ENCODE measurements at places on chromosomes 7 and 10. TPM values are rescaled to one million over a fixed set of nuclear protein-coding genes. Genes with fewer than 3 reads are reported as not detected.
A peak's percentile ranks its signal among the peaks of the same experiment; 100 is the strongest.

DNA sequence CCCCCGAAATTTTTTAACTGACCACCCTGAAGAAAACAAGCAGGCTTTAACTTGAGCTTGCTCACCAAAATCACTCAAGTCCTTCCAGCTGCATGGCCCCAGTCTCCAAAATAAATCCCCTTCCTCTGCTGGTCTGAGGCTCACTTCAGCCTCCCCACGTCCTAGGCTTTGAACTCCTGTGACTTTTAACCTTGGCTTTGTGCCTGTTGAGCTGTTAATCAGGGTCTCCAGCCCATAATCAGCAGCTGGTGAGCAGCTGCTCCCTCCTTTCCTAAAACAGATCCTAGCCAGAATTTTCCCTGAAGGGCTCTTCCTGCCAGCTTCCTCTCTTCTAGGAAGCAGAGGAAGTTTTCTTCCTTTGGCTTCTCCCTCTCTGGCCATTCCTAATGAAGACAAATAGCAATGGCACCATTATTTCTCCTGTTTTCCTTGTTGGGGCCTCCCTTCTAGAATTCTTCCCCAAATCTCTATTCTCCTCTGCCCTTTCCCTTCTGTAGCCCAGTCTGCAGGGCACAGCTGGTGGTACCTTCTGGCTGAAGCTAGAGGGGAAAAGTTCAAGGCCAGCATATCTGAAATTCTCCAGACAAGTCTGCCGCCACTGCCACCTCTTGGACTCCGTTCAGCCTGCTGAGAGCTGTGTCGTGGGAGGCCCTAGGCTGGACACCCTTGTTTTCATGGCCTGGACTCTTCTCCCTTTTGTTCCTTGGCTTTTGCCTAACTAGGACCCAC, 152.1 kb downstream of the NOC3L start:
- DNase-seq: no peak

VENTX gene
- total RNA-seq: 0.62 TPM

- DNase-seq: no peak
Observed at GRCh38 chr10:101123085-101123814, 7.8 kb upstream of the TLX1 start.

OR13A1 gene
- total RNA-seq: not detected

DNA sequence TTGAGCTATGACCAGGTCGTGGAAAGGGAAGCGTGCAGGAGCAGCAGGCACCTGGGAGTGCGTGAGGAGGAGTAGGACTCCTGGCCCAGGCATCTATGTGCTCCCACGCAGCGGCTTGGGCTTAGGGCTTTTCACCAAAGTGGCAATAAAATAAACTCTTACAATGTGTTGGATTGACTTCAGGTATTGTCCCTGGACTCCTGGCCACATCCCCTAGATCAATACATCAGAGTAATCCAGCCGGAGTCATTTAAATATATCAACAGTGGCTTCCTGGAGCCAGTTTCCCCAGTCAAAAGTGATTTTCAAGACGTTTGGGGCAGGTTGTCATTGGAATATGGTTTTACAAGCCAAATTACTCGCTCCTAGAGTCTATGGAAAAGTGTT, 344.4 kb downstream of the WDR11 start:
- DNase-seq: no peak

SAMD9L gene
- 38.3 TPM for total RNA-seq

GRCh38 chr7:2523941-2524807, 4.6 kb downstream of the LFNG start:
- peak; percentile 93 for DNase-seq

HNRNPF gene
- 79.6 TPM for total RNA-seq

GRCh38 chr7:130913639-130914553, 179.9 kb upstream of the KLF14 start:
- no peak for DNase-seq

DNA sequence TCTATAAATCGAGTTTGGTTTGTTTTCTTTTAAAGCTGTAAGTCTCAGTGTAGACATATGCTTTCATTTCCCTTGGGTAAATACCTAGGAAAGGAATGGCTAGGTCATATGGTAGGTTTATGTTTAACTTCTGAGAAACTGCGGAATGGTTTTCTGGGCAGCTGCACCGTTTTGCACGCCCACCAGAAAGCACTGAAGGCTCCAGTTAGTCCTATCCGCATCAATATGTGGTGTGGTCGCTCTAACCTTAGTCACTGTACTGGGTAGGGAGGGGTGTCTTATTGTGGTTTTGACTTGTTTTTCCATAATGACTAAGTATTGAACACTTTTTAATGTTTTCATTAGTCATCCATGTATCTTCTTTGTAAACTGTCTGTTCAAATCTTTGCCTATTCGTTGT, 279.5 kb upstream of the AKR1E2 start:
- no peak for DNase-seq

ZNF853 gene
- 11.4 TPM for total RNA-seq

GRCh38 chr7:22332461-22332870, 24.5 kb downstream of the RAPGEF5 start:
- DNase-seq: no peak

MAP3K8 gene
- total RNA-seq: 5.8 TPM

DNA sequence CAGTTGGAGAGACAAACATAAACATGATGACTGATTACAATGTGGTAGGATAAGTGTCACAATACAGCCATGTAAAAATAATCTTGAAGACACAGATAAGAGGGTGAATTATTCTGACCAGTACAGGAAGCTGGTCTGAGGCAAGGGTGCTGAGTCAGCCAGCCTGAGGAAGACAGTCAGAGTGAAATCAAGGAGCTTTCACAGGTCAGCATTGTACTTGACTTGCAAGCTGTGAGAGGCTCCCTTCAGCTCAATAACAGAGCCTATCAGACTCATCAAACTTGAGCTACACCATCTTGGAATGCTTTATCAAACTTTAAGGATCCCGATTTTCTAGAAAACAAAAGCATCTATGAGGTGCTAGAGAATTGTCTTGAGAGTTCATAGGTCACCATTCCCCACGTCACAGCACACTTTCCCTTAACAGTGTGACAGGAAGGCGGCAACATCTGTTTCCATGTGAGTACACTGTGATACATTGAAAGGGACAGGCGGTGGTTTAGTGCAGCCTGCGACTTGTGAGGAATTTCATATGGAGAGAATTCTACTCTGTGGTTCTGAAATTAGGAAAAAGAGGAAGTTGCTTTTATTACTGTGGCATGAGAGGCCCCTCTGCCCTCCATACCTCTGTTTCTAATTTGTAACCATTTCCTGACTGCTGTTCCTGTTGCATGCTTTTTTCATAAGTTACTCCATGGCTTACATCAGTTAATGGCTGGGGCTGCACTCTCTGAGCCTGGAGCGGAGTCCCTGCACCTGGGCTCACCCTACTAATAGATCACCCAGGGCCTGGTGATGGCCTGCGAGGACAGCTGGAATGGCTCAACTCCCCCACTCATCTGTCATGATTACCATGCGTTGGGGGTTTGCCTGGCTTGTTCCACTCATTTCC, 417.1 kb downstream of the SUGCT start:
- DNase-seq: peak; percentile 21

GRCh38 chr10:91190876-91191583, 29.4 kb upstream of the PCGF5 start:
- no peak for DNase-seq

LBX1 gene
- 0.08 TPM for total RNA-seq

DNA sequence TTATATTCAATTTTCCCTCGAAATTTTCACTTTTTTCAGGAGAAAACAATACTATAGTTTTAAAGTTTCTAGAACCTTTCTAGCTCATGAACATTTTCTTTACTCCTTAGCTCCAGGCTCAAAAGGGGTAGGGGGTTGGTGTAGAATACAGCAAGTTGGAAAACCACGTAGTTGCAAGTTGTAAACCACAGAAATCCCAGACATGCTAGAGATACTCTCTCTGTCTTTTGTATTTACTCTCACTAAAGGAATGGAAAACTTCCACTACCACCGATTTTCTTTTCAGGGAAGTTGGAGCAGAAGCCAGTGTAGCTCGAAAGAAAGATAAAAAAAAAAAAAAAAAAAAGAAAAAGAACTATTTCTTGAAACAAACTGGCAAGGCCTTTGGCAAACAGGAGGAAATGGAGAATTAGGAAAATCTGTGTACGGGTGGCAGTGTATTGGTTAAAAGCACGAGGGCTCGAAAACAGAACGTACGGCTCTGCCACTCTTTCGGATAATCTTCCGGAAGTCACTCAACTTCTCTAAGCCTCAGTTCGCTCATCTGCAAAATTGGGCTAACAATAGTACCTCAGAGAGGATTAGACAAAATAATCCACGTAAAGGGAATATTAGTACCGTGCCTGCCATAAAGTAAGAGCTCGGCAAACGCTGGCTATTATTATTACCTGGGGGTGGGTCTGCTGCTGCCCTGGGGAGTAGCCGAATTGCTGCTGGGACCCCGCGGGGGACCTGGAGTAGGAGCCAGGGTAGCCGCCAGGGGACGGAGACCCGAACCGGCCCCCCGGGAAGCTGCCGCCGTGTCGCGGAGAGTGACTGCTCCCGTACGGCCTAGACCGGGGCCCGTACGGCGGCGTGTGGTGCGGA, 628 bp downstream of the MPLKIP start:
- no peak for DNase-seq

DNA sequence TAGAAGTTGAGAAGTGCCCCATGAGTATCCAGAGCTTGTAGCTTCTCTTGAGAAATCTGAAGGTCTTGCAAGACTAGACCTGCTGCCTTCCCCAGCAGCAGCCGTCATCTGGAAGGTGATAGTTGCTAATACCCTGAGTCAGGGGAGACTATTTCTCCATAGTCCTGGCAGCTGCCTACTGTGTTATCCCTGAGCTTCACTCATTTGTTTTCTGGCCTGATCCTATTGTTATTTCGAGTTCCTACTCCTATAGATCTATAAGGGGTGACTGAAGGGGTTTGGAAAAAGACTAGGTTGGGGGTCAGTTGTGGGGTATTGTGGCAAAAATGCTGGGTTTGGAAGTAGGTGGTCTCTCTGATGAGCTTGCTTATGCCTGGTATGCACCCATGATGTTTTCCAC, 297.8 kb downstream of the CNTNAP2 start:
- DNase-seq: no peak

NXPH1 gene
- not detected for total RNA-seq

DNA sequence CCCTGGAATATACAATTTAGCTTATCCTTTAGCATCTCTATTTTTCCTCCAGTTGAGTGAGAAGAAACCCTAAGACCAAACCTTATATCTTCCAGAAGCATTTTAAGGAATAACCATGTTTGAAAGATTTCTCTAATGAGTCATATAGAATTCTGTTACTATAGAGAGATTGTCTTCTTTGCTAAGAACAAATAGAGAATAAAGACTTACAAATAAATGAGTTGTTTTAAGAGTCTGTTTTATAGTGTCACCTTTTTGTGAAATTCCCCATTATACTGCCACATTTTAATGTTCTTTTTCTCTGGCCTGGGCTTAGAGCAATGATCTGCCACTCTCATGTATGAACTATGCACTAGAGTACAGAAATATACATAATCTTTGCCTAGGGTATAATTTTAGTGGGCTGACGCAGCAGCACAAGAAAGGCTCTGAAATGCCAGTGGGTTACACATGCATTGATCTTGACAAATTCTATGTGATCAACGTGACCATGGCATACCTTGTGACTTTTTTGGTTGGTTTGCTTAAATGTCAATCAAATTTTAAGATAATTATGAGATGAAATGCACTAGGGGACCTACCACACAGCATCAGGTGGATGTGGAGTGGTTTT, 145.1 kb upstream of the MKLN1 start:
- no peak for DNase-seq

DNA sequence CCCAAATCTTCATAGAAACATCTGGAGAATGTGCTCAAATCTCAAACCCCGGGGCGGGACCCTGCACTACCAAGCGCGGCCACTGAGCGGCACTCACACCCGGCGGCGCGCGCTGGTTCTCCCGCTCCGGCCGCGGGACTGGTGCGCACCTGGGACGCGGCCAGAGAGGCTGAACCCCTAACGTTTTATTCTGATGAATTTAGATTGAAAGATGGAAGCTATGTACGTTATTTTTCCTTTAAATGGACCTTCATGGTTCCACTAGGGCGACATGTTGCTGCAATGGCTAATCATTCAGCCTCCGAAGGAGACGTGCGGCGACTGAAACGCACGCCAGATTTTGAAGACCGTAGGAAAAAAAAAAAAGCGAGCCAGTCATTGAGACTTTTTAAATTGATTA, 107.0 kb upstream of the INSIG1 start:
- no peak for DNase-seq

ZNF365 gene
- total RNA-seq: 0.63 TPM

TSPAN33 gene
- total RNA-seq: 8.9 TPM

CDHR1 gene
- total RNA-seq: 0.29 TPM

DNA sequence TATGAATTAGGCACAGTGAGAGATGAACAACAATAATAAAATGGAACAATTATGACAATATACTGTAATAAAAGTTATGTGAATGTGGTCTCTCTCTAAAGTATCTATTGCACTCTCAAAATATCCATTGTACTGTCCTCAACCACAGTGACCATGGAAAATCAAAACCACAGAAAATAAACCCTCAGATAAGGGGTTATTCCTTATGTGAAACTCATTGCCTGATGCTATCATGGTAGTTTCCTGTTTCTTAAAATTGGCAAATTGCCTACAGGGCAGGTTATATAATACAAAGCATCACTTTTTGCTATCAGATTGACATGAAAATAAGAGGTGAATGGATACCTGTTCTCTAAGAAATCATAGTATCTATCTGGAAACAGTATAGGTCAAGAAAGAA, 3.8 kb downstream of the MCM10 start:
- no peak for DNase-seq

GRCh38 chr7:91181949-91182348, 82.3 kb upstream of the FZD1 start:
- DNase-seq: no peak

DCLRE1C gene
- 4.6 TPM for total RNA-seq

- DNase-seq: no peak
Observed at GRCh38 chr7:11485636-11486035, 346.4 kb downstream of the THSD7A start.

PRSS58 gene
- total RNA-seq: not detected

Measured in heart left ventricle (tissue), 16 donors.